ENCODE measurements at places on chromosomes 12 and 14.

DNA sequence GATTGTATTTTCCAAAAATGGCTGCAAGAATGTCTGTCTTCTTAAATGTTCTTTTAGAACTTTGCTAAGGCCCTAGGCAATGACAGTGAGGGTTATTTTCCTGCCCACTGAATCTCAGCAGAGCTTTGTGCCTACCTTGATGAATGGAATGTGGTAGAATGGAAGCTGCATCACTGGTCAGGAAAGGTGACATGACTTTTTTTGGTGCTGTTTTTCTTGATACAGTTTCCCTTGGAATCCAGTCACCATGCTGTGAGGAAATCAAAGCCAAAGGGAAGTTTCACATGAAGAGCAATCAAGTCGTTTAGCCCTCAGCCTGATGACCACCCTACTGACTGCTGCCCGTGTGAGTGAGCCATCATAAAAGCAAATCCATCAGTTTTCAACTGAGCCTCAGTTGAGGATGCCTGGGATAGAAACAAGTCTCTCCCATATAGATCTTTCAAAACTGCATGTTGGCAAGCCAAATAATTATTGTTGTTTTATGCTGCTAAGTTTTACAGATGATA lies 886.0 kb upstream of the FBXO33 start:
- DNase-seq = no peak

- DNase-seq = no peak
These were observed 383.0 kb downstream of the LRIG3 start for GRCh38 chr12:58537278-58537677.

DNA sequence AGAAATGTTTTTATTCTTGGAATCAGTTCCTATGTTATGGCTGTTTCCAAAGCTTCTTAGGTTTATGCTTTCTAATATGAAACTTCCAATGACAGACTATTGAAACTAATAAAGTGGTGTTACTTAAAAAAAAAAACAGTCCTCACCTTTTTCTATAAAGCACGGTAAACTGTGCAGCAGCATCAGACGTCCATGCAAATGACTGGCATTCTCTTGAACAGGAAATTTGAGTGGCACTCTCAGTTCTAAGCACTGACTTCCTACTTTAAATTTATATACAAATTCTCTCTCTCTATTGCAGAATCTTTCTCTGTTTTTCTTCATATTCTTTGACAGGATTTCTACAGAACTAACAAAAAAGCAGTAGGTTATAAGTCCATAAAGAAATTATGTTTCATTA lies 2.8 kb upstream of the RAD51AP1 start:
- no peak for DNase-seq

- peak; percentile 81 for DNase-seq
These were observed at the start of gene RNU6-7 for GRCh38 chr14:32201816-32202490. Gene RNU6-7 (plus strand): TSS chr14:32202045.

- no peak for DNase-seq
These were observed 45.3 kb upstream of the NAA30 start for GRCh38 chr14:57345106-57345505.

DNA sequence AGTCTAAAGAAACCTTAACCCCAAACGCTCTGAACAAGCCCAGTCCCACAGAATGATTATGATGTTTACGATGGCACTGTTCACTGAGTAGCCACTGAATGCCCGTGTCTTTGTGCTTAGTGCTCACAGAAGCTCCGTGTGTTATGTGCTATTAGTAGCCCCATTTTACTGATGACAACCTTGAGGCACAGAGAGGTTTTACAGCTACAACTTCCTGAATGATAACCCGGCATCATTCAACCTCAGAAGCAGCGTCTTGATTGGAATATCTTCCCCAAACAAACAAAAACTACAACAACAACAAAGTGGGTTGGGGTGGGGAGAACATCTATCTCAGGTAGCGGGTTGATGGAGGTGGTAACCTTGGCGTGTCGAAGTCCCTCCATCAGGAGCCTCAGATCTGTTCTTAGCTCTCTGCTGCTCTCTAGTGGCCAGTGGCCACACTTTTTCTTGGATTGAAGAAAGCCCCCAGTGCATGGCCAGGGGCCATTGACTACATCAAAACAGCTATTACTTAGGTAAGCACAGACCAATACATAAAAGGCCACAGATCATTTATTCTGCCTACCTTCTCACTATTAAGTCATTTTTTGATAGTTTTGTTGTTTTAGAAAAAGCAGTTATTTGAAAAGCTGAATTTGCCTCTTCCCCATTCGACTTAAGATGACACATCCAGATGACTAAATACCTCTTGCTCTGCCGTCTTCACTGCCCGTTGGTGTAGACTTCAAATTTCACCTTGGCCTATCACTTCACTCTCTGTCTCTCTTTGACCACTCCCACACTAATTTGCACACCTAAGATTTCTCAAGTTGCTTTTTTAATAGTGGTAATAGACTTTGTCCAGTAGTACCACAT lies 376.9 kb downstream of the GALC start:
- DNase-seq = no peak

DNA sequence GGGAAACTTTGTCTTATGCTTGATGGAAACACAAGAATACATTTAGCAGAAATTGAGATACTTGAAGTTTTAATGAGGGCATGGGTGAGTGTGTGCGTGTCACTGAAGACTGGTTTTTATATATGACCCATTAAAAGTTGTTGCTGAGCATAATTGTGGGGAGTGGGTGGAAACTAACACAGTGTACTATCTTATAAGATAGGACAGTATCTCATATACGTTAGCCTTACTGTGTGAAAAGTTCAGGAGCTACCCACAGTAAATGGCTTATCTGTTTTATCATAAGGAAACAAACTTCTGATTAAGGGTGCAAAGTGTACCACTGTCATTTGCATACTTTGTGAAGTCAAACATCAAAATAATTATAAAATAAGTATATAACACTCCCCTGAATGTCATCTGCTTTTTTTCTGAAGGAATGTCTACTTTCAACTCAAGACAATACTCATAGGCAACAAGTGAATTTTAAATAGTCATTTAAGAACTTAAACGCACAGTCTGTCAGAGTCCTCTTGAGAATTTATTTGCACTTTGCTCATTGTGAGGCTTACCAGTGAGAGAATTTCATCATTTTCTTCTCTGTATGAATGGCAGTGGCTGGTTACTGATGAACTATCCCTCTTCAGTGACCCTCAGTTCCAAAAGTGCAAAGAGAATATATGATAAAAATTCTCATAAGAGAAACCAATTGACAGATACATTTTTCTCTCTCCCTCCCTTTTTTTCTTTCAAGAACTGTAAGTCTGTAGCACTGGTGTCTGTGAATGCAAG lies 4.2 kb downstream of the PDE3A start:
- no peak for DNase-seq

GRCh38 chr14:104657101-104657524 lies 32.3 kb upstream of the INF2 start:
- DNase-seq = no peak

- no peak for DNase-seq
These were observed 13.0 kb downstream of the SLC48A1 start for GRCh38 chr12:47785887-47786661.

GRCh38 chr12:90327793-90328743 lies 619.4 kb upstream of the ATP2B1 start:
- no peak for DNase-seq

GRCh38 chr14:103861413-103862392 lies 14.3 kb upstream of the PPP1R13B start:
- no peak for DNase-seq
